ENCODE measurements at places on chromosomes 13 and 19.

DNA sequence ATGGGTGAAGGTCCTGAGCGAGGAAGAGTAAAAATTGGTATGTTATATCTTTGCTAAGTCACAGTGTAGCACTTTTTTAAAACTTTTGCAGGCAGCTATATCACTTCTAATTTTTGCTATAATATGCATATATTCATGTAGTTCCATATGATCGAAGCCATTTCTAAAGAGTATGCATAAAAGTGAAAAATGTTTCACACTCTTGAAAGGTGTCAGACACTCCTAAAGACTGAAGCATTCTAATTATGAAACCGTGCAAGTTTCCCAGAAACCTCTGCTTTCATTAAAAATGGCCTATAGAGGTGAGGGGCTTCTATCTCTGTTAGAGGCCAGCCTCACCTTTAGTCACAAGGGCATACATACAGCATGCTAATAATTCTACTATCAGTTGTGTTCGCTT, 128.9 kb downstream of the CDK8 start:
- no peak for DNase-seq

DNA sequence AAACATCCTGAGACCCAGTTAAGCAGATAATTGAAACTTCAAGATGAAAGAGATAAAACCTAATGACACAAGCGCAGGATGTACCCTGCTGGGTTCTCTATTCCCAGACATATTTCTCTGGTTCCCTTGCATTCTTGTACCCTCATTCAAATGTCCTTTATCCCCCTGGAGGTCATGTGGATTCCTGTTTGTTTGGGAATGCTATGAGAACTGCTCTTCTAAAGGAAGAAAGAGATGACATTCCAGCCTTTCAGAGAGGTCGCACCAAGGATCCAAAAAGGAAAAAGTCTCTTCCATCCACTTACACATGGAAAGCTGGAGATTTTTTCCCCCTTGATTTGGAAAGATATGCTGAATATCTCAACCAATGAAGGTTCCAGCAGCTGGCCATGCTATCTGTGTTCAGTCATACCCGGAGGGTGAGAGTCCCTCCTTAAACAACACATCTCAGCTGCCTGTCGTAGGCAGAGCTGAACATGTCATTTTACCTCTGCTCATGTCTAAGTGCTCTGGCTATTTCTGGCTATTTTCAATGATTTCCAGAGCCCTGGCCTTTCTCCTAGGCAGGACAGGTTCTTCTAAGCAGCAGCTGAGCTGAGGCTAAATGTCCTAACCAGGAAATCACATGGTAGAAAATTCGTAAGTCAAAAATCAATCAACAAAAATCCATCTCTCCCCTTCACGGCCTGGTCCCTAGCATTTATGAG, 52.5 kb downstream of the C13orf42 start:
- no peak for DNase-seq

DNA sequence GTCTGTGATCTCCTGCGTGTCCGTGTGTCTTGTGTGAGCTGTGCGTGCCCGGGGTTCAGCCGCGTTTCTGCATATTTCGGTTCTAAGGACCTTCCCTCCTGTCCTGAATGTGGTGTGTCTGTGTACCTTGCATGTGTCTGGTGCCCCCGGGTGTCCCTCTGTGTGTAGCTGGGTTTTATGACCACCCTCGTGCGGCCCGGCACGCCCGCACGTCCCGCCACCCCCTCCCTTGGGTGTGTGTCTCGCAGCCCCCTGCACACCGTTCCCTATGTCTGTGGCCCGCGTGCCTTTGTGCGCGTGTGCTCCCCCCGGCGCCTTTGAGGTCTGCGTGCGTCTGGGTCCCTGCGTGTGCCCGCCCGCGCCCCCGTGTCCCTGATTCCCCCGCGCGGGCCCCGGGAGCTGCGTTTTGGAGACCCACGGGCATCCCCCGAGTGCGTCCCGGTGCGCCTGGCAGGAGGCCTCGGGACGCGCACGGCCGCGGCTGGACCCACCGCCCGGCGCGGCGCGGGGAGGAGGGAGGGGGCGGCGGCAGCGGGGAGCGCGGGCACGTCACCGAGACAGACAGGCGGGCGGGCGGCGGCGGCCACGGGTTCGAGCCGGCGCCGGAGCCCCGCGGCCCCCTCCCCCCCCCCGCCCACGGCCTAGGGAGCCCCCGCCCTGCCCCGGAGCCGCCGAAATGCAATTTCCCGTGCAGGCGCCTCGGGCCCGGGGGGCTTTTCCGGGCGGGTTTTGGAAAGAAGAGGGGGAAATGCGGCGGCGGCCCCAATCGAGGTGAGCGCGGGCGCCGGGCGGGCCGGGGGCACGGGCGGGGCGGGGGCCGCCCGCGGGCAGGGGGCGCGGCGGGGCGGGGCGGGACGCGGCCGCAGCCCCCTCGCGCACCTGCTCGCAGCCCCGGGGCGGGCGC, 12.0 kb upstream of the NANOS3 start:
- no peak for DNase-seq

DNA sequence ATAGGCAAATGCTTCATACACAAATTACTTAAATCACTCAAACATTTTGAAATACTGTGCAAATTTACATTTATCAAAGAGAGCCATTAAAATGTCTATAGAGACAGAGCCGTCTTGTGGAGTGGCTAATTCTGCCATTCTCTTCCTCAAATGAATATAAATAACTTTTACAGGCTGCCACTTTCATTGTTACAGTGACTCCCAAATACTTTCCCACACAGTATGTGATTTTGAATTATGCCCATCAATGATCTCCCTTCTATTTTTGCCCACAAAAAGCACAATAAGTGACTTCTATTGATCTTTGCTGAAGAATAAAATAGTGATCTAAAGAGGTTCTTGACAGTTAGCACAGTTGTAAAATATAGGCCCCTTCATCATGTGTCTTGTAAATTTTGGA, 1244.9 kb downstream of the PCDH17 start:
- DNase-seq, result no peak

- no peak for DNase-seq
Measured at GRCh38 chr19:4986471-4986891, 17.6 kb downstream of the KDM4B start.

- DNase-seq, result no peak
Measured at GRCh38 chr19:49361438-49362047, 673 bp downstream of the TEAD2 start.

DNA sequence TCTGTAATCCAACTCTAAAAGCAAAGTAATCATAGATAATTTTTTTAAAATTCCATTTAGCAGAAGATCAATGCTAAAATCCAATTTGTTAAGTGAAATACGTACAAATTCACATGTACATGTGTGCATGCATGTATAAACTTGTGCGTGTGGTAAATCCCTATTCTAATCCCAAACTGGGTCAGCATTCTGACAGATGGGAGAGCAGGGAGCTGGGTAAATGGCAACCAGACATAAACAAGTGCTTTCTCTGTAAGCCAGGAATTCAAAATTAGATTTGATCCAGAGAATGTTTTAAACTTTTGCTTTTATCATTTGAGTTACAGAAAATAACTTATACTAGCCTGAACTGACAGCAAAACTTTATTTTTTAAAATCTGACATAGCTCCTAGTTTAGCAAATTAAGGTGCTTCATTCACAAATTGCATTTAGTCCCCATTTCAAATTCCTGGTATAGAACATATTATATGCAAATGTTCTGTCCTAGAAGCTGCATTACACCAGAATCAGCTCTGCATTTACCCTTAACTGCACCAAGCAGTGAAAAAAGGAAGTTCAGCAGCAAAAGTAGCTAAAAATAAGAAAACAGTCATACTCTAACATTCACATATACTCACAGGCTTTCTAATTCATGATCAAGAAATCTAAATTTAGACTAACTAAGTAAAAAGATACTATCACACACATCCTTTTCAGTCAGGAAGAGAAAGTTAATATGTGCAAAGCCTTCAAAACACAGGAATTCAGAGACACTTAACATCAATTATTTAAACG, 32.6 kb downstream of the UBL3 start:
- DNase-seq, result peak; percentile 88

DNA sequence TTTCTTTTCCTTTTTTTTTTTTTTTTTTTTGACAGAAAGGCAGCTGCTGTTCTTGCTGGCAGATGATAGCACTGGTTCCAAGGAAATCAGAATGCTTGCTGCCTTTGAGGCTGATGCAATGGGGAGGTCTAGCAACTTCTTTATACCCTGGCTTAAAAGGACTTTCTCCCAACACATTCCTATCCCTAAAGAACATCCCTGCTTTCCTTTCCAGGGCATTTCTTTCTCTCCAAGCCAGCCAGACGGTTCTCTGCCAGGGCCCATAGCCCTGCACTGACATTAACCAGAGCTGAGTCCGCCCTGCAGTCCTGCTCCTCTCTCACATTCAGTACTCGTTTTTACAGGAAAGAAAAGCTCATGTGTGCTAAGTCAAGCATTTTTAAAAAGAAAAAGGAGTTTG, 133.9 kb upstream of the WASF3 start:
- no peak for DNase-seq
